Stimulated activated CD8-positive, alpha-beta memory T cell treated with anti-CD3 and anti-CD28 coated beads, Interleukin-15, amount 100 ng/mL, for 24 hours (primary cell): ENCODE measurements at places on chromosomes 2 and 18.

DNA sequence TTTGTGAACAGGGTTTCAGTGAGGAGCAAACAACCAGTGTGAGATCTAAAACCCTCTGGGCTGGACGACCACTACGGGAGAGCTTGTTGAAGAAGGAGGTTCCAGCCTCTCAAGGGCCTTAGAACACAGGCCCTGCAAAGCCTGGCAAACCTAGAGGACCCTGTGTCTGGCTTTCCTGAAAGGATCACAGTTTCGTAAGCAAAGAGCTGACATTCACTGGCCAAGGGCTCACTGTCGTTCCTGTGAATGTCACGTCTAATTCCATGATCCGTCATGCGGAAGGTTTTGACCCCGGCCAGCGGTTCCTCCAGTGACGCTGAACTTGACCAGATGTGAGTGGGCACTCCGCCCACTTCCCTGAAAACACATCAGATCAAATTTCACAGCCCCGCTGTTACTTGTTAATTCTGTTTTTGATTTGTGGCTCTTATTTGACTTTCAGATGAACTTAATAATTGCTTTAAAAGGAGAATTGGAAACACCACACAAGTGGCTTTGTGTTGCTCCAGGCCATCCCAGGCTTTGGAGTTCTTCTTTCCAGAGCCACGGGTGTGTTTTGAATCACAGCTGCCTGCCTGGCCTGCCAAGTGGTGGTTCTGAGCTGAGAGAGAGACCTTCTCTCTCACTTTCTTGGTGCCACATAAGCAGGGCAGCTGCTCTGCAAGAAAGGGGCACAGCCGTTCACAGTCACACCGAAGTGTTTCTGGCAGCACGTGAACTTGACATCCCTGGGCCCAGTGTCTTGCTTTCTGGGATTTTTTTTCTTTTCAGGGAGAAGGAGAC, 308.4 kb downstream of the NDUFA10 start:
- no peak for DNase-seq

GRCh38 chr2:209640358-209640757, 131.3 kb upstream of the UNC80 start:
- no peak for DNase-seq

DNA sequence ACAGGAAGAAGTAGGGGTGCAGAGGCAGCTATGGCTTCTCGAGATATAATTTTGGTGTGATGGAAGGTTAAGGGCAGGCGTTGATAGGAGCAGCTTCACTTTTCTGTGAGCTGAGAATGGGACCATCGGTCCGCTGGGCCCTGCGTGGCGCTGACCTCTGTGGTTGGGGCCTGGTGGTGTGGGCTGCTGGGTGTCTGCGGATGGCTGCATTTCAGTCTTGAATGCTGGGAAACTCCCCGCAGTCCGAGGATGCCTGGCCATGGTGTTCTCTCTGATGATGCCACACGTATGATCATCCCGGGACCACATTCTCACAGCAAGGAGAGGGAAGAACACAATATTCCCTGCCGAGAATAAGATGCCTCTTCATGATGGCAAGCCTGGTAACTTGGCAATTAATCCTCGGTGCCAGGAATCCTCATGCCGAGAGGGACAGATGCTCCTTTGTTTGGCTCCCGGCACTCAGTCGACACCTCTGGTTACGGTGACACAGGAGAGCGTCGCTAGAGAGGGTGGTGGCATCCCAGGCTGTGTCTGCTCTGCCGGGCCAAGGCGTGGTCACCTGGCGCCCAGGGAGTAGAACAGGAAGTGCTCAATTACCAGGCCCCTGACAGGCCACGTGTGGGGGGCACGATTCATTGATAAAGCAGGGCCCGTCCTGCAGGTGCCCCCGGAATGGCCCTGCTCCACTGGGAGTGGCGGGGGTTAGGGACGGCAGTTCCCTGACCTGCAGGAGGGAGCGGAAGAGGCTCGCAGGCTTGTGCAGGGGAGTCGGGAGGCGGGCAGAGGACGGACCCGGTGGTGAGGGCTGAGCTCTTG, 119.4 kb upstream of the CTDP1 start:
- no peak for DNase-seq

DNA sequence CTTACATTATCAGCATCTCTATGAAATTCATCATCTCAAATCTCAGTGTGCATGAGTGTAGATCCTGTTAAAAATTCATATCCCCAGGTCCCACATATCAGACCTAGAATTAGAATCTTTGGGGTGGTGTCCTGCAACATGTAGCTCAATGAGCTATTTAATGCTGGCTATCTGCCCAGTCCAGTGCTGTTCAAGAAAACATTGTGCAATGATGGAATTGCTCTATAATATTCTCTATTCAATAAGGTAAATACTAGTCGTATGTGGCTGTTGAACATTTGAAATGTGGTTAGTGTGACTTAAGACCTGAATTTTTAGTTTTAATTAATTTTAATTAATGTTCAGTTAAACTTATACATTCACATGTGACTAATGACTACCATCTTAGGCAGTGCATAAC, 127.4 kb downstream of the NOL4 start:
- no peak for DNase-seq

DNA sequence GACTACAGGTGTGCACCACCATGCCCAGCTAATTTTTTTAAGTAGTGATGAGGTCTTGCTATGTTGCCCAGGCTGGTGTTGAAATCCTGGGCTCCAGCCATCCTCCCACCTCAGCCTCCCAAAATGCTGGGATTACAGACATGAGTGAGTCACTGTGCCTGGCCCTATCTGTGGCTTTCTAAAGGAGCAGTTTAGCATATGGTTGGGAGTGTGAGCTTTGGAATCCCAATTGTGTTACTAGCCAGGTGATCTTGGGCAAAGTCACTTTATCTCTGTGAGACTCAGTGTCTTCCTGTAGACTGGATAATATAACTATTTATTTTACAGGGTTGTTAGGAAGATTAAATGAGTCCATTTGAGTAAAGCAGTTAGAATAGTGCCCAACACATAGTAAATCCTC, 19.8 kb upstream of the SMAD4 start:
- DNase-seq = no peak

DNA sequence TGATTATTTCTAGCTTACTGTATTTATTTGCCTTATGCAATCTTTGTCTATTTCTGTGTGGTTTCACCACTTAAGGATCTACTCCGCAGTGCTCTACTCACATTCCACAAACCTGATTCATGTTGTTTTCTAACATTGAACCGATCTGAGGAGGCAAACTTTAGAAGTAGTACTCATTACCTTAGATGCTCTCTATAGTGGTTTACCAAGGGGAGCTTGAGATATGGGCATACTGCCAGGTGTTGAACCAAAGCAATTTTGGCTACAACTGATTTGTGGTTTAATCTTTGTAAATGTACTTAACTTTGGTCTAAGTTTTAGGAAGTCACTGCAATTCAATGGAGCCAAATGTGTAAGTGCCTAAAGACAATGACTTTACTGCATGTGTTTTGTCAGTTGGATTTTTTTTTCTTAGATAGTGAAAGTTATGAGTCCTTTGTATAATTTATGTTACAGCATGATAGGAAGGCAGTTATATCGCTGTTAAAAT, 50.1 kb downstream of the MAP2 start:
- DNase-seq = no peak

DNA sequence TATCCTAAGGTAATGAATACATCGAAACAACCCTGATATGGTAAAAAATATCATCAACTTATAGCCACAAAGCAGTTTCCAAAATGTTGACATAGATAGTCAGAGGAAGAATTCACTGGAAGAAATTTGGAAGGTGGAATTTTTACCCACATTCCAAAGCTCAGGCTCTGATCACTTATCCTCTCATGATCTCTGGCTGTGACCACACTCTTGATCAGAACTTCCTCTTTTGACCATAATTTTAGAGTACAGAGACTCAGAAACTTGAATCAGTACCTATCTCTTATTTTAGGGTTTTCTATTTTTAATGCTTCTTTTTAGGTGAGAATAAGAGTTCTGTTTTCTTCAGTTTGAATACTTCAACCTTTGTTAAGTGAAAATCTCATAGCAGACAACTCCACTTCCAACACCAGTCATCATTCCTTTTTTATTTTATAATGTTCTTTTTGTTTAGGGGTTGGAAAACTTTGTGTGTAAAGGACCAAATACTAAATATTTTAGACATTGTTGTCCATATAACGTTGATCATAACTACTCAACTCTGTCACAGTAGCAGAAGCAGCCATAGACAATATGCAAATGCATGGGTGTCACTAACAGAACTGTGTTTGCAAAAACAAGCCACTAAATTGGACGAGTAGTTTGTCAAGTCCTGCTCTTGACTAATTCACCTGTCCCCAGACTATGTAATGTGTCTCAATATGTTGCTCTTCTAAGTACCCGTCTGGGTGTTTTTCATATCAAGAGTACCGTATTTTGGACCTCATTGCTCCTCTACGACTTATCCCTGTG, 891.6 kb upstream of the CRIM1 start:
- DNase-seq = no peak

GRCh38 chr2:120443946-120444345, 98.0 kb downstream of the INHBB start:
- DNase-seq = no peak

DNA sequence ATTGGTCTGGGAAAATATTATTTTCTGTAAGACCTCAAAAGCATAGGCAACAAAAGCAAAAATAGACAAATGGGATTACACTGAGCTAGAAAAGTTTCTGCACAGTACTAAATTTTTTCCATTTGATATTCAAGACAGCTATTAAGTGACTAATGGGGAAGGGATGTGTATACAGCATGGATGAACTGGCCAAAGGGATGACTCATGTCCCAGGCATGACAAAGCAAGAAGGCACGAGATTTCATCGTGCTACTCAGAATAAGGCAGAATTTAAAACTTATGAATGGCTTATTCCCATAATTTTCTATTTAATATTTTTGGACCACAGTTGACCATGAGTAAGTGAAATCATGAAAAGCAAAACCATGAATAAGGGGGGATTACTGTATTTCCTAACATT, 1250.1 kb upstream of the GYPC start:
- no peak for DNase-seq

- no peak for DNase-seq
Measured at GRCh38 chr2:1860931-1861330, 116.6 kb upstream of the PXDN start.

DNA sequence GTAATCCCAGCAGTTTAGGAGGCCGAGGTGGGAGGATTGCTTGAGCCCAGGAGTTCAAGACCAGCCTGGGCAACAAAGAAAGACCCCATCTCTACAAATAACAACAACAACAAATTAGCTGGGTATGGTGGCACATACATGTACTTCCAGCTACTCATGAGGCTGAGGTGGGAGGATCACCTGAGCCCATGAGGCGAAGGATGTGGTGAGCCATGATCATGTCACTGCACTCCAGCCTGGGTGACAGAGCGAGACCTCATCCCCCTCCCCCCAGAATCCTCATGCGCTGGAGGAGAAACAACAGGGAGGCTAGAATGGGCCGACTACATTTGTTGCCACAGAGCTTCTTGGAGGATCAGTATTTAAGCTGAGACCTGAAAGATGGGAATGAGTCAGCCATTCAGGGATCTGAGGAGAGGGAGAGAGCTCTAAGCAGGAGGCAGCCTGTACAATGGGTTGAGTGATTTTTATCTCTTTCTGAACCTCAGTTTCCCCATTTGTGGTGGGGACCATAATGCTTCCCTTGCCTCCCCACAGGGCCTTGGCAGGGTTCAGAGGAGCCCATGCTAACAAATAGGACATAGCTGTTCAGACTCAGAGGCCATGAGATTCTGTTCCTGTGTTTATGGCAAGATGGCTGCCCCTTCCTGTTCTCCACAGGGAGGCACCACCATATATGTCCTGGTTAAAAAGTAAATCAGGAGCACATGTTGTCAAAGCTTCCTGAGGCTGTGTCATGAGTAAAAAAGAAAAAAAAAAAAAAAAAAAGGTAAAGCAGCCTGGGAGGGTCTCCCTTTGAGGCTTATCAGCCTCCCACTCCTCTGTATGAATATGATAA, 131.4 kb upstream of the HAAO start:
- no peak for DNase-seq

DNA sequence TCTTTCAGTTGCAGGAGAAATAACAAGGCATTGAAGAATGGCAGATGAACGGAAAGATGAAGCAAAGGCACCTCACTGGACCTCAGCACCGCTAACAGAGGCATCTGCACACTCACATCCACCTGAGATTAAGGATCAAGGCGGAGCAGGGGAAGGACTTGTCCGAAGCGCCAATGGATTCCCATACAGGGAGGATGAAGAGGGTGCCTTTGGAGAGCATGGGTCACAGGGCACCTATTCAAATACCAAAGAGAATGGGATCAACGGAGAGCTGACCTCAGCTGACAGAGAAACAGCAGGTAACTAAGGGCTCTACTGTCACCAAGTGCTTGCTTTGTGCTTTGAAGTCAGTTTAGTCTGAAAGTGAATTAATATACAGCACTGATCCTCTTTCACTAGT, 118.5 kb upstream of the UNC80 start:
- DNase-seq = no peak

DNA sequence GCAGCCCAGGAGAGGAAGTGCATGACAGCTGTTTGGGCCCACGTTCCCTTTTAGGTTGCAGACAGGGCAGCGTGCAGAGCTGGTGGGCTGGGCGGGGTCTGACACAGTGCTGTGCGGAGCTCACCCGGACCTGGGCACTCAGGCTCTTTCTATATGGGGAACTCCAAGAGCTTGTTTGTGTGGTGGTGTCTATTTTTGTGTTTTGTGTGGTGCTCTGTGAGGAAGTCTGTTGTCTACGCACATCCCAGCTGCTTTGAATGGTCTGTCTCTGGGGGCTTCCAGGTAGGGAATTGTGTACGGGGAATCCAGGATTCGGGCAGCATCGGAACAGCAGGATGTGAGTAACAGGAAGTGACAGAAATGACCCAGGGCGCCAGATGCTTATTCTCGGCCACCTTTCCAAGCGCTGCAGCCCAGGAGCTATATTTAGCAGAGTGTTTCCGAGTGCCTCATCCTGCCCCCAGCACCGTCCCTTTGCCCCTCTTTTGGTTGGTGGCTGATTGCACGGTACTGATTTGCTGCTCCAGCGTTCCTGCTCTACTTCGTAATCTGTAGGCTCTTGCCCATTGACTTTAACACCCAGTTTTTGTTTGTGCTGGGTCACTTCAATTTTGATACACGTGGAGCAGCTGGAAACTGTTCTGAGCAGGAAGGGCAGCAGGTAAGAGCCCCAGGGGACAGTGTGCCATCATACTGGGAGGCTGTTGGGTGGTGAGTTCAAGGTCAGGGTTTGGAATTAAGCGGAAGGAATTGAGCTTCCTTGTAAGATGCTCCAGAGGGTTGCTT, 64.7 kb downstream of the DGKD start:
- DNase-seq = no peak

GRCh38 chr2:197416268-197416667, 18.6 kb downstream of the SF3B1 start:
- DNase-seq = no peak

- DNase-seq = no peak
Measured at GRCh38 chr2:238161291-238162051, 2.7 kb downstream of the ERFE start.

DNA sequence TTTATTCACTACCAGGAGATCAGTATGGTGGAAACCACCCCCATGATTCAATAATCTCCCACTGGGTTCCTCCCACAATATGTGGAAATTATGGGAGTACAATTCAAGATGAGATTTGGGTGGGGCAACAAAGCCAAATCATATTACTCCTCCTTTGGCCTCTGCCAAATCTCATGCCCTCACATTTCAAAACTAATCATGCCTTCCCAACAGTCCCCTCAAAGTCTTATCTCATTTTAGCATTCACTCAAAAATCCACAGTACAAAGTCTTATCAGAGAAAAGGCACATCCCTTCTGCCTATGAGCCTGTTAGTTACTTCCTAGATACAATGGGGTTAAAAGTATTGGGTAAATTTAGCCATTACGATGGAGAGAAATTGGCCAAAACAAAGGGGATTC, 989.5 kb upstream of the CNTNAP5 start:
- DNase-seq = no peak
